ENCODE measurements at places on chromosomes 1 and 21. TPM values are rescaled to one million over a fixed set of nuclear protein-coding genes. Genes with fewer than 3 reads are reported as not detected.

The KIAA1614 gene
- 7.6 TPM for total RNA-seq

The ATP1A4 gene
- total RNA-seq, result not detected

The CHRM3 gene
- total RNA-seq, result 5.2 TPM

The LRRC8D gene
- total RNA-seq, result 8.6 TPM

The AK5 gene
- total RNA-seq, result 8.8 TPM

The GSTM4 gene
- 18.8 TPM for total RNA-seq

The FAM78B gene
- total RNA-seq, result 0.25 TPM

The LRRC53 gene
- not detected for total RNA-seq

The PRDM2 gene
- total RNA-seq, result 5.4 TPM

The SH3BGR gene
- total RNA-seq, result 5.7 TPM

The OR14C36 gene
- not detected for total RNA-seq

The SPATA45 gene
- total RNA-seq, result 0.53 TPM

The LIPI gene
- total RNA-seq, result not detected

The GLUL gene
- 223 TPM for total RNA-seq

The PLCH2 gene
- 3.2 TPM for total RNA-seq

The LHX8 gene
- total RNA-seq, result not detected

The SLC6A17 gene
- total RNA-seq, result 1.6 TPM

The C8B gene
- total RNA-seq, result not detected

The ETV3L gene
- not detected for total RNA-seq

The RIIAD1 gene
- 1.1 TPM for total RNA-seq

The LAPTM5 gene
- total RNA-seq, result 0.44 TPM

The CYP4A11 gene
- total RNA-seq, result 0.13 TPM

The CYP4B1 gene
- total RNA-seq, result not detected
